OCI-M1 (cell line): ENCODE measurements at places on chromosomes 11 and 22.

DNA sequence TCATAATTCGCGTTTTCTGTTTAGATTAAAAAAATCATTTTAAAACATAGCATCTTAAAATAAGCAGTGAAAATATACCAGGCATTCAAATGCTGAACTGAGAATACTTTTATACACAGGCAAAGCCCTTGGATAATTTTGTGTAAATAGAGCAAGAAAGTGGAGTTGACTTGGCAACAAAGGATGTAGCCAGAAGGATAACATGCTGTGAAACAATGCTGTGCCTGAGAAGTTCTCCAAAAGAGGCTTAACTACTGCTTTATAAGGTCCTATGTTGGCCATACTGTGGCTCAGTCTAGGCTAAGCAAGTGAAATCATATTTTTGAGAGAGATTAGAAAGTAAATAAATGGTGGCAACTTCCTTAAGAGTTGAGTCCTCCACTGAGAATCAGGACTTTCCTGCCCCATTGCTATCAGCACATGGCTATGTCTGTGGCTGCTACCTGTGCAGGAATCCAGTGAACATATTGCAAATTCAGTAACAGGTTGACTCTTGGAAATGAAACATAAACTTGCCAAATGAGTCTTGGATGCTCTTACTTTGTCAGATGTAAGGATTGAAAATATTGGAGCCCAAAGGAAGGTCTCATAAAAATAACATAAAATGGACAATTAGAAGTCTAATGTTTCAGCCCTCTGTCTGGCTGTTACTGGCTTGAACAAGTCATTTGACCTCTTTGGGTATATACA, 448.9 kb downstream of the LRRC4C start:
- DNase-seq, result no peak

- no peak for DNase-seq
These were observed 14.0 kb upstream of the KCTD14 start for GRCh38 chr11:78037056-78037455.

- no peak for DNase-seq
These were observed 255.6 kb upstream of the PLET1 start for GRCh38 chr11:112516261-112516660.

GRCh38 chr11:83249445-83249844, 36.7 kb downstream of the CCDC90B start:
- no peak for DNase-seq

DNA sequence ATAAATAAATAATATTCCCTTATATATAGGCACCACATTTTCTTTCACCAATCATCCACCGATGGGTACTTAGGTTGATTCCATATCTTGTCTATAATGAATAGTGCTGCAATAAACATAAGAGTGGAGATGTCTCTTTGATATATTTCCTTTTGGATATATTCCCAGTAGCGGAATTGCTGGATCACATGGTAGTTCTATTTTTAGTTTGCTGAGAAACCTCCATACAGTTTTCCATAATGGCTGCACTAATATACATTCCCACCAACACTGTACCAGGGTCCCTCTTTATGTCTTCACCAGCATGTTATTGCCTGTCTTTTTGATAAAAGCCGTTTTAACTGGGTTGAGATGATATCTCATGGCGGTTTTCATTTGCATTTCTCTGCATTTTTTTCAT, 23.6 kb downstream of the PAMR1 start:
- no peak for DNase-seq

- DNase-seq, result no peak
These were observed 185.3 kb upstream of the C11orf87 start for GRCh38 chr11:109236696-109237095.

GRCh38 chr11:129323896-129324502, 51.6 kb upstream of the BARX2 start:
- DNase-seq, result no peak

GRCh38 chr11:22304337-22304961, 33.7 kb upstream of the SLC17A6 start:
- peak; percentile 63 for DNase-seq

GRCh38 chr22:42190274-42190673, 59.7 kb upstream of the CYP2D6 start:
- no peak for DNase-seq

GRCh38 chr22:49017482-49018329, 810.0 kb downstream of the BRD1 start:
- no peak for DNase-seq

DNA sequence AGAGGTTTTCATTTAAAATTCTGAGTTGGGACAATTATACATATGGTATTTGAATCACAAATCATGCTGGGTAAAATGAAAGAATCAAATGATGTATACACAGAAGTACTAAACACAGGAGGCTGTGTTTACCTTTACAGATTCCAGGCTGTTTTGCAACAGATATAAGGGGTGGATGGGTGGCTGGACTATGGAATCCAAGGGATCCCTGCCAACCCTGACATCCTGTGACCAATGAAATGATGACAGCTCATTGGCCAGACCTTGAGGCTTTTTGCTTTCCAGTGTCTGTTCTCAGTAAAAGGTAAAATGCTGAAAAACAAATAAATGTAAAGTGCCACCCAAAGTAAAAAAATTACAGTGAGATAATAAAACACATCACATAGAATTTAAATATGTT, 3.3 kb upstream of the DDI1 start:
- no peak for DNase-seq

DNA sequence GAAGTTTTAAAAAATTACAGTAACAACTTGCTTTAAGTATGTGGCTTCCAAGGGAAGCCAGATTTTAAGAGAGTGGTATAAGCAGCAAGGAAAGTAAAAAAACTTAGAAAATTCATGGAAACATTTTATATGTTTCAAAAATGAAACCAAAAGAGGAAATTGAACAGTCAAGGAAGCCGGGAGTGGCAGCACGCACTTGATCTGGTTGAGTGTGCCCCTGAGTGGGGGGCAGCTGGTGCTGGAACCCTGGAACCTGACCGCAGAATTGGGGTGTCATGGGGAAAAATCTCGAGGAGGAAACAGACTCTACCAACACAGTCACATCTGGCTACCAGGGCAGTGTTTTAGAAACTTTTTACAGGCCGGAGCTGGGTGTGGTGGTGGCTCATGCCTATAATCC, 14.0 kb downstream of the MICALL1 start:
- DNase-seq, result no peak

- DNase-seq, result no peak
These were observed 18.9 kb upstream of the SUSD2 start for GRCh38 chr22:24162436-24162835.

- DNase-seq, result peak; percentile 89
These were observed 201.2 kb upstream of the E2F8 start for GRCh38 chr11:19441752-19442553.

DNA sequence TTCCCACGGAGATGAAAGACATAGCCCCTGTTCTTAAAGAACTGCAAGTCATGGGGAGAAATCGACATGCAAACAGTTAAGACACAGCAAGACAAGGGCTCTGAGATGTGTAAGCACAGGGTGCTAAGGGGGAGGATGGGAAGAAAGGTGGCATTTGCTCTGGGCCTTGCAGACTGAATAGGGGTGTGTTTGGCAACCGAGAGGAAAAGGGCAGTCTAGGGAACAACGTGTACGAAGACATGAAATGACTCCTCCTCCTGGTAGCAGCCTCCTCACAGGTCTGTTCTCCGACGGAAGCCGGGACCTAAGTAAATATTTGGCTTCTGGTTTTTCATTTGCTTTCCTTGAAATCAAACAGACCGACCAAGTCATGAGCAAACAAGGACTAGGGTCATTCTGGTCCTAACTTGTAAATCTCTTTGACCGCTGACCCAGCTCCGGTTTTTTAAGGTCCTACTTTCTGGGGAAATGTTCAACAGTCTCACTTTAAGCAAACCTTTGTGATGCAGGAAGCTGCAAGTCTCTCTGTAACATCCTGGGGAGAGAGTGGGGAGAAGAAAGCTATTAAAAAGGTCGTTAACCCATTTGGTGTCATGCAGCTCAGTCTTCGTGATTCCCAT, 19.7 kb downstream of the NNMT start:
- no peak for DNase-seq

GRCh38 chr11:40986320-40986719, 473.1 kb downstream of the LRRC4C start:
- no peak for DNase-seq

DNA sequence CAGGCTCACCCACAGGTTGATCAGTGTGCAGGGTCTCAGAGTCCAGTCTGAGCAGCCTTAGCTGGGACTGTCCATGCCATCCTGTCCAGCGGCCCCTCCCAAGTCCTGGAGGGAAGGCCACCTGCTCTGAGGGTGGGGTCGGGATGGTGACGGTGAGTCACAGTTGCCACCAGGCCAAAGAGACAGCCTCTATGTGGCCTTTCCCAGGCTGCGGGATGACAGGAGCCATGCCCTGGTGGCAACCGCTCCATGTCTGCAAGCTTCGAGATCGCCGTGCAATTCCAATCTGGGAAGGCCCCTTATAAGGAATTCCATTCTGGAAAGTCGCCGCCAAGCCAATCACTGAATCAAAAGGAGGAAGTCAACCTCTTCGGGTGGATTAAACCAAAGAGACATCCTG, 47.5 kb downstream of the RTL6 start:
- no peak for DNase-seq

DNA sequence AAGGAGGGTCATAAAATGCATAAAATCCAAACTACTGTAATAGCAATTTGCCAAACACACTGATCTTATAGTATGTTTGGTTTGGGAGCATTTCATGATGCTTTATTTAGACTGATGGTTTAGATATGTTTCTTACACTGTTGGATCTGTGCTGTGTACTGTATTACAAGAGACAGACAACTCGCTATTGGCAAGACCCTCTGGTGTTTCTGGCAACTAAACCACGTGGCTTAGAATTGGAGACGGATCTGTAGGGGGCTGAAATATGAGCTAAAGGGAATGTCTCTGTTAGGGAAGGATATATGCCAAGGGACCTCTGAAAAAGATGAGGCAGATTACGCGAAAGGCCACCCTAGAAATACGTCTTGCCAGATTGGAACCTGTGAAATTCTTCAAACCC, 208.7 kb downstream of the BARX2 start:
- DNase-seq, result no peak

DNA sequence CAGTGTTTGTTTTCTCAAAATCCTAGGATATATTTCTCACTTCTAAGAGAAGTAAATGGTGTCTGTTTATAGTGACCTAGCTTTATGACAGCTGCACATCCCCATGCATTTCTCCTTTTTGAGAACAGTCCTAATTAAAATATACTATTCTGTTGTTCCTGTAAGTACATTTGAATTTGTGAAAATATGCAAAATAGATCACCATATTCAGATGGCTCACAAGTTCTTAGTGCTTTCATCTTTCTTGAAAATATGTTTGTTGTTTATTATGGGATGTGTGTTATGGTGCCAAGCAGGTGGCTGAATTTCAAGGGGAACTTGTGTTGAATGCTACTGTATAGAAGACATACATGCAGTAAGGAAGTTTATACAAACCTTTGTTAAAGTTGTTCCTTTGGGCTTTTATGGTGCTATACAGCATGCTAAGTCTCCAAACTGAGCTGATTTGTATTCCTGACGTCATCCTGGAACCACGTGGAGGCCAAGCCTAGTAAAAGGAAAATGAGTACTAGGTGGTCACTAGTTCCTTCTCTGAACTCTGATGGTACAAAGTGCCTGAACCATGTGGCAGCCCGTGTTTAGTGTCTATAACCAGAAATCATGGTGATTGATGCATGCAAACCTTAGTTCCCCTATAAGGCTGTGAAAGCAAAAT, 7.8 kb upstream of the VSTM5 start:
- peak; percentile 12 for DNase-seq

- DNase-seq, result peak; percentile 90
These were observed 20.5 kb downstream of the MRE11 start for GRCh38 chr11:94472916-94473799.

DNA sequence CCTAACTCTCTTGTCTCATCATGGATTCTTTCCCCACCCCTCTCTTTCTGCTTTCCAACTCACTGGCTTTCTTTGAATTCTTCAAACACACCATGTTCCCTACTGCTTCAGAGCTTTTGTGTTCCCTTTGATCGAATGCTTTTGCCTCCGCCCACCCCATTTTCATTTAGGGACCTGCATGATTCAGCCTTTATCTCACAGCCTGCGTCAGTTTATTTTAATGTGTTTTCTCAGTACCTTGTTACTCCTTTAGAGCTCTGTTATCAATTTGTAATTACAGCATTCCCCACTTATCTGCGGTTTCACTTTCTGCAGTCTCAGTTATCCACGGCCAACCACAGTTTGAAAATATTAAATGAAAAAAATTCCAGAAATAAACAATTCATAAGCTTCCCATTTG, 451.3 kb downstream of the METTL15 start:
- DNase-seq, result no peak

GRCh38 chr11:75811485-75811884, 3.5 kb upstream of the UVRAG start:
- DNase-seq, result no peak

- DNase-seq, result no peak
These were observed 6.2 kb downstream of the ST14 start for GRCh38 chr11:130165601-130166456.

GRCh38 chr11:59078435-59078834, 7.7 kb upstream of the GLYATL1B start:
- no peak for DNase-seq

- no peak for DNase-seq
These were observed 73.4 kb downstream of the WNT7B start for GRCh38 chr22:45903355-45904135.

DNA sequence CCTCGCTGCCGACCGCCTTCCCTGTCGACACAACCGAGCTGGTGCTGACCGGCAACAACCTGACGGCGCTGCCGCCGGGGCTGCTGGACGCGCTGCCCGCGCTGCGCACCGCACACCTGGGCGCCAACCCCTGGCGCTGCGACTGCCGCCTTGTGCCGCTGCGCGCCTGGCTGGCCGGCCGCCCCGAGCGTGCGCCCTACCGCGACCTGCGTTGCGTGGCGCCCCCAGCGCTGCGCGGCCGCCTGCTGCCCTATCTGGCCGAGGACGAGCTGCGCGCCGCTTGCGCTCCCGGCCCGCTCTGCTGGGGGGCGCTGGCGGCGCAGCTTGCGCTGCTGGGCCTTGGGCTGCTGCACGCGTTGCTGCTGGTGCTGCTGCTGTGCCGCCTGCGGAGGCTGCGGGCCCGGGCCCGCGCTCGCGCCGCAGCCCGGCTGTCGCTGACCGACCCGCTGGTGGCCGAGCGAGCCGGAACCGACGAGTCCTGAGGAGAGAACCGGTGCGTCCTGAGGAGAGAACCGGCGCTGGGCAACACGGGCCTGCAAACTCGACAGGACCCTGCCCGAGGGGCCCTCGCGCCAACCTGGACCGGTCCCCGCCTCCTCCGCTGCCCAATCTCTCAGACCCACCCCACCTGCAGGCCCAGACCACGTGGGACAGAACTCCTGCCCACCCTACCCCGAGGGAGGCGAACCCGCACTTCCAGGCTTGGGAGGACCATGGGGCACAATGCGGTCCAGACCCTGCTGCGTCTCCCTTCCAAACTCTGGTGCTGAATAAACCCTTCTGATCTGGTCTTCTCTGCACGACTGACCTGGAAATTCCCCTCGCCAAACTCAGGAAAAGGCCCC, 866 bp downstream of the GP1BB start:
- DNase-seq, result peak; percentile 92

GRCh38 chr11:118838905-118839553, 44.7 kb upstream of the CXCR5 start:
- DNase-seq, result no peak

DNA sequence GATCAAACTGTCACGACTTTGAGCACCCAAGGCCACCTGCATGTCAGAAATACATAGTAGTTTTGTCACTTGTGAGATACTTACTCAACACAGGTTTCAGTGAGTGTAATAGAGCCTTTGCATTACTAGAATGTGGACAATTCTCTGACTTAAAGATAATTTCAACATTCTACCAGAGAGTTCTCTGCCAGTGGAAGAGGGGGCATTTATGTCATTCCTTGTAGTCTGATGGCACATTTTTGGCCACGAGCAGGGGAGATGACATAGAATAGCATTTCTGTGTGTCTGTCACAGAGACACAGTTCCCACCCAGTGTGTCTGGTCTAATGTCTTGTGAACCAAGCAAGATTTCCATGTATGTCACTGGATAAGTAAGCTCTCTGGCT, 112.5 kb downstream of the DBX1 start:
- no peak for DNase-seq
